NCI-H2081 (cell line): ENCODE measurements at places on chromosomes 7 and 10.

- no peak for DNase-seq
Measured at GRCh38 chr7:158810846-158811245, 18.5 kb downstream of the ESYT2 start.

GRCh38 chr7:112112822-112113255 is 93.4 kb downstream of the DOCK4 start:
- no peak for DNase-seq

DNA sequence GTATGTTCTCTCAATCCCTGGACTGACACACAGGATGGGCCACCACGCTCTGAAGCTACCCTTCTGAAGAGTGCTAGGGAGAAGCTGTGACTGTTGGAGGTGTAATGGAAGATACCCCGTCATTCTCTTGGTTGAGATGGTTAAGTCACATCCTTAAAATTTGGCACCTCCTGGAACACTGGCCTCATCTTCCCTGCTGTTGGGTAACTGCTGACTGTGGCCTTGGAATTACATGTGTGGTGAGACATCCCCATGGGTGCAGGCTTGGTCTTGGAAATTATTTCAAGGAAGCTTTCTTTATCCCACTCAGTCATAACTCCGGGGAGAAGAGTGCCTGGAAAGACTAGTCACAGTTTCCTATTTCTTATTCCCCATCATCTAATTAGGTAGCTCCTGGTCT is 62.0 kb downstream of the LRMDA start:
- no peak for DNase-seq

DNA sequence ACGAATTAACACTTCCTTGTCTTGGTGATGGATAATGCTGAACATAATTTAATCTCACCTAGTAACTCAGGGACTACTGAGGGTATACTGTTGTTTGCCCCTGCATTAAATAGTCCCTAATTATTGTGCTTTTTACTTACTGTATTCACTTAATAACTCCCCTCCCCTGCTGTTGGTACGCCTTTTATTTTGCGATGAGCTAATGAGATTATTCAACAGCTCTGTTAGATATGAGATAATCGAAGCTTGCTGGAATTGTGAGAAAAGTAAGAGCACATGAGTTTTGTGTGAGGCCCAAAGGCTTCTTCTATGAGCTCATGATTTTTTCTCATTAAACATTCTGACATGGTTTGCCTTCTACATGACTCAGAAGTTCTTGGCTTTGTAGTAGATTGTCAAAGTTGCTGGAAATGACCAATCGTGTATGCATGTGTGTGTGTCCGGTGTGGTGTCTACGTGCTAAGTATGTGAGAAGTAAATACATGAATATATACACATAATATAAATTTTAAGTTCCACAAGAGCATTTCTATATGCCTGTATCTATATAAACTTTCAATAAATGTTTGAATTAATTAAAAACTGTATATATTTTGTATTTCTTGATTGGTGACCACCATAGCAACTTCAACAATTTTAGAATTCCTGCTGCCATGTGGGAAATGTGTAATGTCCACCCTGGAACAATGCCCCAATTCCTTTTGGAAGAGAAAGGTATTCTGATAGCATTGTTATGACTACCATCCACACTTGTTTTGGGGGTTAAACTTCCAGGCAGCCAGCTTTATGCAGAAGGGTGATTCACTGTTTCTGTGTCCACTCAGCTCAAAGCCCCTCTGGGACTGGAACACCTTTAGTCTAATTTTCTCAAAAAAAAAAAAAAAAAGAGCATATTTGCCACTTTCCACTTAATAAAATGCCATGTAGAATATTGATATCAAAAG is 106.2 kb downstream of the SAMD9 start:
- DNase-seq, result no peak

- no peak for DNase-seq
Measured at GRCh38 chr10:60429084-60429849, 39.6 kb upstream of the ANK3 start.
